Natural killer cell treated with Interleukin-12 subunit alpha and Interleukin-12 subunit beta and Interleukin-15 and Interleukin-18, amount 100 ng/mL, for 72 hours (primary cell): ENCODE measurements at places on chromosomes 3 and 15. TPM values are rescaled to one million over a fixed set of nuclear protein-coding genes. Genes with fewer than 3 reads are reported as not detected.

The GNAT1 gene
- total RNA-seq: not detected

The PLA2G4E gene
- not detected for total RNA-seq

The TMEM207 gene
- total RNA-seq: not detected

The GPR156 gene
- total RNA-seq: not detected

The CPN2 gene
- not detected for total RNA-seq

The SLCO2A1 gene
- not detected for total RNA-seq

The TIGIT gene
- 13.7 TPM for total RNA-seq

The TMEM158 gene
- 2.5 TPM for total RNA-seq

DNA sequence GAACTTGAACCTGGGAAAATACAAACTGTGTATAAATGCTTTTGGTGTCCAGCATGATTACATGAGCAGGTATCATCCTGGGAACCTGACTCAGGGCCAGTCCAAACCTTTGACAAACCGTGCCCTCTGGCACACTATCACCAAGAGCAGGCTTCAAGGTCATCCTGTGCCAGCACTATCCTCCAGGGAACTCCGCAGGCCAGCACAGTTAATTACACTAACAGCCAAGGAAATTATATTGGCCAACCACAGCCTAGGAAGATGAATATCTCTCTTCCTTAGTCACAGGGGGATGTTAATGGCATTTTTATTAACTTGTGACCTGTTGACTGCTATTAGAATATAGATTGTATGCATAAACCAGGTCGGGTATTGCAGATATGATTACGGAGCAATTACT, 262.0 kb downstream of the TUSC7 start:
- no peak for DNase-seq

- DNase-seq: no peak
Observed at GRCh38 chr3:106740116-106740515, 637.1 kb upstream of the CCDC54 start.

- no peak for DNase-seq
Observed at GRCh38 chr3:4804161-4805058, 174.8 kb upstream of the BHLHE40 start.

- no peak for DNase-seq
Observed at GRCh38 chr3:86969500-86970189, 21.3 kb downstream of the VGLL3 start.

DNA sequence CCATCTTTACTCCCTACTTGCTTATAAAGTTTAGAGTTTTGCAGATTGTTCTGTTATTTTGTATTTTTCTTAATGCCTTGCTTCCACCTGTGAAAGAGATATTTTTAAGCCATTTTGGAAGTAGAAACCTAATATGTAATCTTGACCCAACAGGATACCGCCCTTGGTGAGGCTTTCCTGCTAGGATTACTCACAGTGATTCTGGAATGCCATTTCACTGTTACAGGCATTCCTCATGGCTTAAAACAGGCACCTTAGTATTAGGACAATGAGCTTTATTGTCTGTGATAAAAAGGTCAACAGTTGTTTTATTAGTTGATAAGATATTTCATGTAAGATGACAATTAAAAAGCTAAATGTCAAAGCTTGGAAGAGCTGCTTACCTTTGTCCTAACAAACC, 58.2 kb downstream of the PHLDB2 start:
- no peak for DNase-seq
